Immature natural killer cell (primary cell): ENCODE measurements at places on chromosomes 12 and 14.
A peak's percentile ranks its signal among the peaks of the same experiment; 100 is the strongest.

- DNase-seq, result peak; percentile 54
Observed at GRCh38 chr12:132427999-132428935, 61.7 kb upstream of the FBRSL1 start.

- DNase-seq, result peak; percentile 41
Observed at GRCh38 chr12:870378-870777, 79.1 kb downstream of the RAD52 start.

DNA sequence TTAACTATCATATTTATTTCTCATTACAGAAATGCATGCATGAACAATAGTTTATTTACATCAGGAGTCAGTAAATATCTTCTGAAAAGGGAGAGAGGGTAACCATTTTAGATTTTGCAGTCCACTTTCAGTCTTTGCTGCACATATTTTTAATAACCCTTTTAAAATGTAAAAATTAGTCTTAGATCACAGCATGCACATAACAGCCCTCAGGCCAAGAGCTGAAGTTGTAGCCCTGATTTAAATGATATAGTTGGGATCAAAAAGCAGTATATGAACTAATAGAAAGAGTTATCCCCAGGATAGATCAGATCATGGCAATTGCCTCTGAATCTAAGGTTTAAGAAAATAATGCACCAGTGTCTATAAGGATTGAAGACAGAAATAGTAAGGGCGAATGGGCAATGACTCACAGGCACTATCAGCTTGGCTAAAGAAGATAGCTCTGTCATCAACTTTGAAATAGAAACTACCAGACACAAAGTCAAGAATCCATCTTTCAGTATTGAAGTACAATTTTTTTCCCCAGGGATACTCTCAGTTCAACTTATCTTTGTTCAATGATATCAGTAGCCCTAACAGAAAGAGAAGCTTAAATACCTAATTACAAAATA is 13.1 kb upstream of the CLEC7A start:
- DNase-seq, result no peak

GRCh38 chr12:65275627-65276026 is 2.9 kb upstream of the MSRB3 start:
- no peak for DNase-seq

- DNase-seq, result no peak
Observed at GRCh38 chr14:21748869-21749303, 75.3 kb upstream of the OR4E1 start.

- DNase-seq, result no peak
Observed at GRCh38 chr12:107894589-107894988, 120.1 kb downstream of the ASCL4 start.

DNA sequence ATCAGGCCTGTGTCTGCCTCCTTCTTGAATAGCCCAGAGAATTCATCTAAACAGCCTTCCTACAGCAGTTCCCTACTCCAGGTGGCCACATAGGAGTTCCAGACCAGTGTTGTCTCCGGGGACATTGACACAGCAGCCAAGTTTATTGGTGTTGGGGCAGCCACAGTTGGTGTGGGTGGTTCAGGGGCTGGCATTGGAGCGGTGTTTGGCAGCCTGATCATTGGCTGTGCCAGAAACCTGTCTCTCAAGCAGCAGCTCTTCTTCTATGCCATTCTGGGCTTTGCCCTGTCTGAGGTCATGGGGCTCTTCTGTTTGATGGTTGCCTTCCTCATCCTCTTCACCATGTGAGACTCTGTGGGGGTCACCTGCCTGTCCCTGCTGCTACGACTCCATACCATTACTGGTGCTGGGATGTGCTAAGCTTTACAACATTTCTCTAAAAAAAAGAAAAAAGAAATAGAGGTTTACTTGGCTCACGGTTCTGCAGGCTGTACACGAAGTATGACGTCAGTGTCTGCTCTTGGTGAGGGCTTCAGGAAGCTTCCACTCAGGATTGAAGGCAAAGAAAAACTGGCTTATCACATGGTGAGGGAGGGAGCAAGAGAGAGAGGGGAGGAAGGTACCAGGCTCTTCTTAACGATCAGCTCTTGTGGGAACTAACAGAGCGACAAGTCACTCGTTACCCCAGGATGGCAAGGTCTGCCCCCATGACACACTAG is 57.5 kb downstream of the CHST11 start:
- no peak for DNase-seq

- no peak for DNase-seq
Observed at GRCh38 chr12:16583969-16584745, 21.8 kb downstream of the LMO3 start.

GRCh38 chr14:68828698-68829097 is 35.8 kb upstream of the ZFP36L1 start:
- no peak for DNase-seq

DNA sequence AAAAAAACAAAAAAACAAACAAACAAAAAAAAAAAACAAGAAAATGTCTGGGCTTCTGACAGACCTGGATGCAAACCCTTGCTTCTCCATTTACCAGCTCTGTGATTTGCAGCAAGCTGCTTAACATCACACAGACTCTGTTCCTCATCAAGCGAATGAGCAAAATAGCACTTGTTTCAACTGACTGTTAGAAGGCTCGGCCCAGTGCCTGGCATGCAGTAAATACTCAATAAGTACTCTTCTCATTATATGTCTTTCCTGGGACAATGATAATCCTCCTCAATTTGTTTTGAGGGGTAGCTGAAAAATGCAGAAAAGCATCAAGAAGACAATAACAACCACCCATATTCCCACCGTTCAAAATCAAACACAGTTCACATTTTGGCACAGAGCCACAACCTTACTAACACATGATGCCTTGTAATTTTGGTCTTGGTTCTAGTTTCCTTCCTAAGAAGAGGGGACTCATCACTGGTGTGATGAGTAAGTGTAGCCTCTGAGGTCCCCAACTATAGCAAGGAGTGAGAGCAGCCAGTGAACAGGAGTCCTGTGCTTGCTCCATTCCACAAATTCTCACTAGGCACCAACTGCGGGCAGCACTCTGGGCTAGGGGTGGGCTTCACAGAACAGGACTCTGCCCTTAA is 60.4 kb downstream of the TTC7B start:
- no peak for DNase-seq

DNA sequence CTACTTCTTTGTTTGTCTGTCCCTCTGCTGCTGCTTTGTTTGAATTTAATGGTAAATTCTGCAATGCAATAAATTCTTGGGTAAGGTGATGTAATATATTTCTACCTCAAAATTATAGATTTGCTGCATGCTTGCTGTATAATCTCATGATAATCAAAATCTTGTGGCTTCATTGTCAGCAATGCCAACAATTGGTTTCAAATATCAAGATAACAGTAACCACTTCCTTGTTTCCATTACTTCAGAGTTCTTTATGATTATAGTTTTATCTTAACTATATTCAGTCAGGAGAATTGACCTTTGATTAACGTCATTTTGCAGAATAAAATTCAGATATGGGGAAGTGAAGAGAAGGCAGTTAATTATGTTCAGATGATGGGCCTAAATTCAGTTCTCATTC is 30.2 kb upstream of the RNU6-8 start:
- no peak for DNase-seq

- DNase-seq, result no peak
Observed at GRCh38 chr14:33250963-33251362, 312.3 kb downstream of the NPAS3 start.

GRCh38 chr14:83575301-83575700 is 1954.6 kb upstream of the FLRT2 start:
- DNase-seq, result no peak

DNA sequence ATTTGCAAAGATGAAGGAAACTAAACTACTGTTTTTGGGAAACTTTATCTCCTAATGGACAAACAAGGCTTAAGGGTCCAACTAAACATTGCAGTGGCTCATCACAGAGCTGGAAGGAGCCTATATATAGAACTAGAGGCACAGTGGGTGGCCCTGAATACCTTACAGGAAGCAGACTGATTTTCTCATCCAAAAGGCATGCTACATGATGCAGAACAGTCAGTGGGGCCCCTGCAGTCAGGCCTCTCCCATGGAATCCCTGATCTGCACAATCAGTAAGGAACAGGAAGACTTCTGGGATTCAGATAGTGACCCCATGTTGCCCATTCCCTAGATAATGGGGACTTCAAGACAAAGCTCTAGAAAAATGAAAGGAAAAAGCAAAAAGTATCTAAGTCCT is 1.9 kb upstream of the LLPH start:
- DNase-seq, result no peak

DNA sequence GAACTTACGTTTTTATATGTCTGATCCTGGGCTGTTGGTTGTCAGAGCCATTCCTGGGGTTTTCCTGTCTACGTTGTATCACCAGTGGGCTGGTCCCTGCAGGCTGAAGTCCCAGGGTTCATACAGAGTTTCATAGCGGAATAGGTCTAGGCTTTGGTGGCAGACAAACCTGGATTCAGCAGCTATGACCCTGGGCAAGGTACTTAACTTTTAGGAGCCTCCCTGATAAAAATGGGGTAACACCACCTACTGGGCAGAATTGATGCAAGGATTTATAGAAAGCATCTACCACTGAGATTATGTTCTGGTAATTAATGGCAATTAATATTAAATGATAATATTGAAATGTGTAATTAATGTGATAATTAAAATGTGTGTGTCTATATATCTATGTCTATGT is 141.2 kb downstream of the SYNE2 start:
- DNase-seq, result no peak

DNA sequence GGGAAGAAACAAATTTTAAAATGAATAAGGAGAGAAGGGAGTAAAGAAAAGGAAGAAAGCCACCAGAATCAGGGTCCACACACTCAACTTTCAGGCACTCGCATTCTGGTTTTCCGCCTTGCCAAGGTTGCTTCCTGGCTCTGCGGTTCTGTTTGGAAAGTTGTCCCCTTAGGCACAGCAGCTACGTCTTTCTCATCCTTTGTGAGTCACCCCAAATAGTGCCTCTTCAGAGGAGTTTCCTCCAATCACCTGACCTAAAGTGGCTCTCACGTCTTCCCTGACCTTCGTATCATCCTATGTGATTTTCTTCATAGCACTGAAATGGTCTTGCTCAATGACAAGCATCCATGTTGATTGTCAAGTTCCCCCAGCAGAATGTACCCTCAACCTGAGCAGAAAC is 99.5 kb upstream of the TMCC3 start:
- no peak for DNase-seq

DNA sequence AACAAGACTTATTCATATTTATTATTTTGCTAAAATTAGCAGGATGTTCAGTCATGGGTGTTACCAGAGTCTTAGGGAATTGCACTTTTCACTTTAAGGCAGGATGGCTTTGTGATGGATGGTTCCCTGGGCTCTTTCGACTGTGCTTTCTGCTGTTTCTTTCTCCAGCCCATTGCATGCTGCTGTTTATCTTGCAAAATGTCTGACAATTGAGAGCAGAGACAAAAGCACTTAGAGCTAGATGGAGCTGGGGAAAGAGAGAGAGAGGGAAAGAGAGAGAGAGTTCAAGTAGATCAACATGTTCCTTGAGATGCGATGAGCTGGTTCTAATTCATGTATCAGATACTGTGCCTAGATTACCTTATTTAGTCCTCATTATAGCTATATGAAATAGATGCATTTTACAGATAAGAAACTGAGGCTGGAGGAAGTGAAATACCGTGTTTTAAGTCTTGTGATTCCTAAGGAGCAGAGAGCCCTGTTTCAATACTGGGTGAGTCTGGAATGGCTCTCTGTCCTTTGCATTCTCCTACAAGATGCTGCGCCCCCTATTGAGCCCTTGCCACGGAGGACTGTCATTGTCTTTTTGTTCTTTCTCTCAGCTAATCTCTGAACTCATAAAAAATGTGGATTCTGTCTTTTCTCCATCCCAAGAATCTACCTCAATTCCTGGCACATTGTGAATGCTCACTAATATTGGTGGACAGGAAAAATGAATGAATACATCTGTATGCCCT is 227.9 kb downstream of the ALG10B start:
- DNase-seq, result no peak

DNA sequence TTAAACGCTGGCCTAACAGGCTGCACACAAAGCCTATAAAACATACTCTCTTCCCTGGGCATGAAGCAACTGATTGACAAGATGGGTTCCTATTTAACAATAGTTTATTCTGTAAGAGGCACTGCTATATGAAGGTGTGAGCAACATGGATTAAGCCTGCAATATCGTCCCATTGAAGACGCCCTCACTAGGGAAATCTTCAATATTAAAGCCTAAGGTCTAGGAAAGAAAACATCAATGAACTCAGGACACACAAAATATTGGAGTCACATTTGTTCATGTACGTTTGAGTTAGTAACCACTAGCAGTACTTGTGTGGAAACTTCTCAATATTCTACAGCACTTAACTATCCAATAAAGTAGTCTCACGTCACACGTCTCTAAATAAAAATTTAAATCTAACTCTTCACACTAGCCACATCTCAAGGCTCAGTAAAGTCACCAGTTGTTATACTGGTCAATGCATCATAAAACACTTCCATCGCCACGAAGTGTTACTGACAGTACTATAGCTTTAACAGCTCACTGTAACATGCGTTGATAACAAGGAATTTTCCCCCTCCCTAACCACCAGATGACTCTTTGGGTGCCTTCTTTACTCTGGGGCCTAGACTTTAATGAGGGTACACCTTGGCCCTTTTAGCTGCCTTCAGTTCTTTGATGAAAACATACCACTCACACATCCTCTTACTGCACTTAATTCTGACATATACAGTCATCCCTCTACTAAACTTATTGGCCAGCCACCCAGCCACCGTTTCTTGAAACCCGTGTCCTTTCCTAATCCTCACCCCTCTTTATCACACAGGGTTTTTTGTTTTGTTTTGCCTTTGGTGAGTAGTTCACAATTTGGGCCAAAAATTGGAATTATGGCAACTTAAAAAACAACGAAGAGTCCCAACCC is 50.1 kb upstream of the OR5AU1 start:
- DNase-seq, result no peak

DNA sequence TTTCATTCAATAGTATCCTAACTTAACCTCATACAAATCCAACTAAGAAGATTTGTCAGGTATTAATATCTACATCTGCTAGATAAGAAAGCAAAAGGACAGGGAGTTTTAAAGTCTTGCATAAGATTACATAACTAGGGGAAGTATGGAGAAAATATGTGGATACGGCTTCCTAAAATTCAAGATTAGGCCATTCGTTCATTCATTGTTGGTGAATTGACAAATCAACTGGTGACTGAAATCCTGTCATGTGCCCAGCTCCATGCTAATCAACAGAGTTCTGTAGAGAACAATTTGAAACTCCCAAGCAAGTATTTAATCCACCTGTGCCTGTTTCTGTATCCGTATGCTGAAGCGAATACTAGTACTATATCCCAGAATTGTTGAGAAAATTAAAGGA is 260.9 kb upstream of the USP15 start:
- DNase-seq, result no peak

DNA sequence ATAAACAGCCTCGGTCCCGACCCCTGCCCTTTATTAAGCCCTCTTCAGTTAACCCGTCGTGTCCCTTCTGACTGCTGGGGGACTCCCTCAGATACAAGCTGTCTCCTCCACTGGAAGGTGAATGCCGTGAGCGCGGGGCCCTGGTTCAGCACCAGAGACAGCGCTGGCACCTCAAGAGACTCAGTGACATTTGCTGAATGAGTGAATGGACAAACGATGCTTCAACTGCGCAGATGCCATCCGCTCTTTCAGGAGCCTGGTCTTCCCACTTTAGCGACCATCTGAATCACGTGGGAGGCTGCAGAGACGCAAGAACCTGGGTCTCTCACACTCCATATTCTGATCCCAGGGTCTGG is 92.6 kb upstream of the SFSWAP start:
- DNase-seq, result no peak
